T-helper 1 cell (primary cell): ENCODE measurements at places on chromosomes 7 and 10.

DNA sequence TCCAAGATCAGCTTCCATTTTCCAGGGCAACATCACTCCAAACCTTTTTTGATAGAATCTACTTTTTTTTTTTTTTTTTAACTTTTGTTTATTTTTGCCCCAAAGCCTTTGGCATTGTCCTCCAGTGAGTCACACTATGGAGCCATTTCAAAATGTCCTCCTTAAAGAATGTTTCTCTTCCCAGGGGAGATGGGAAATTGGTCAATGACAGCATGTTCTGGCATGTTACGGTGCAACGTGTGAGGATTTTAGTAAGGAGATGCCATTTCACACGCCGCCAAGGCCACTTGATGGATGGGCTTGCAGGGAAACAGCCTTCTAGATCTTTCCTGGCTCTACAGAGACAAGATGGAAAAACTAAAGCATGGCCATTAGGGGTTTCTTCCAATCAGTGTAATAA is 30.7 kb upstream of the TRIL start:
- DNase-seq = no peak

DNA sequence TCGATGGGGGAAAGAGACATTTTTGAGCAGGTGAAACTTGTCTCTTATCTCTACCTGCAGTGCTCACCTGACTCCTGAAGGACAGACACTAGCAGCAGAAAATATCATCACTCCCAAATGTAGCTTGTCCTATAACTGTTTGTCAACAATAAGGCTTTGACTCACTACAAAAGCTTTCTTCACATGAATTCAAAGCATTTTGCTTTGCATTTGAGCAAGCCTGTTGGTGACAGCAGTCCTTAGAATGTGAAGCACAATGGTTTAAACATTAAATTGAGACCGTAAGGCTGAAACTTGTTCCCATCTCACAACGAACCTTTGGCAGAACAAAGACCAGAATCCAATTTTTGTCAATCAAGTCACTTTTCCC is 30.6 kb upstream of the ZNRF2 start:
- no peak for DNase-seq

DNA sequence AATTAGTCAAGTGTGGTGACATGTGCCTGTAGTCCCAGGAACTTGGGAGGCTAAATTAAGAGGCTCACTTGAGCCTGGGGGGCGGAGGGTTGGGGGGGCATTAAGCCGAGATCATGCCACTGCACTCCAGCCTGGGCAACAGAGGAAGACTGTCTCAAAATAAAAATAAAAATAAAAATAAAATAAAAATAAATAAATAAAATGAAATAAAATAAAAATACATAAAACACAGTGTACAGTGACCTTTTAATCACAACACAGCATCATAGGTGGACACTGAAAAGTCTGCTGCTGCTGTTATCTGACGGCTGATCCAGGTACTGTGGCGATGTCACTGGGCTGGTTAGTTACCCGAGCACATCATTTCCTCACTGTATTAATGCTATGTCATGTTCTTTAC is 27.1 kb downstream of the LARP4B start:
- no peak for DNase-seq

- no peak for DNase-seq
Measured at GRCh38 chr10:86402283-86402941, 35.8 kb upstream of the GRID1 start.
